Endodermal cell (in vitro differentiated cells): ENCODE measurements at places on chromosomes 4 and X.

GRCh38 chrX:101551380-101551767 lies 1.0 kb downstream of the ARMCX1 start:
- no peak for DNase-seq

DNA sequence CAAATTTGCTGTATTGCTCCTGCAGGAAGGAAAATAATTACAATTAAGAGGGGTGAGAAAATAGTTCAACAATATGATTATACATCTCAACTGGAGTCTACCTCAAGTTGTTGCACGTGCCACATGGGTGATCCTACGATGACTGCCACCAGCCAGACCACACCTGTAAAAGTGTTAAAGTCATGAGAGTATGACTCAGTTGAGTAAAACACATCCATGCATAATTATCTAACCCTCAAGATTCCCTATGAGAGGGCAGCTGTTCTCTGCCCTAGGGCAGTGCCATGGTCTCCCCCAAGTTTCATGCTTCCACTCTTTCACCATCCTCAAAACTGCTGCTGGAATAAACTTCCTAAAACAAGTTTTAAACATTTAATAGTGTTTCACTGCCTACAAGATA lies 44.1 kb downstream of the QRFPR start:
- no peak for DNase-seq

GRCh38 chr4:159204566-159204965 lies 101.7 kb downstream of the RAPGEF2 start:
- no peak for DNase-seq

DNA sequence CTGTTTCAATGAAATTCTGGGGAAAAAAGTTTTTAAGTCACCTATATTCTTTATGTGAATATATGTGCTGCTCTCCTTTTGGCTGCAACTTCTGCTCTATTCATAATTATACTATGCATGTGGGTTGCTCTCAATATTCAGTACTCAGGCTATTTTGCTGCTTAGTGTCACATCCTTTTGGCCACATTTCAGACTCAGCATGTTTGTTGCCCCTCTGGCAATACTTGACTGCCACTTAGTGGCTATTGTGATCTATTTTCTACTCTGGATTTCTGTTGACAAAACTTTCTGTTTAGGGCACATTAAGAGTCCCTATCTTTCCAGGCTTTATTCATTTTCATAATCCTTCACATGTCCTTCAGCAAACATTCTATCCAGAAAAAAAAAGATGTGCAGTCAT lies 15.8 kb upstream of the CT45A1 start:
- no peak for DNase-seq

- DNase-seq = peak; percentile 57
Measured at GRCh38 chr4:166875821-166876220, 358.5 kb downstream of the SPOCK3 start.

- no peak for DNase-seq
Measured at GRCh38 chrX:12282991-12283390, 144.7 kb downstream of the FRMPD4 start.

GRCh38 chr4:176464748-176465147 lies 145.0 kb downstream of the SPCS3 start:
- DNase-seq = no peak

GRCh38 chr4:79650794-79651431 lies 242.9 kb upstream of the GK2 start:
- DNase-seq = no peak

DNA sequence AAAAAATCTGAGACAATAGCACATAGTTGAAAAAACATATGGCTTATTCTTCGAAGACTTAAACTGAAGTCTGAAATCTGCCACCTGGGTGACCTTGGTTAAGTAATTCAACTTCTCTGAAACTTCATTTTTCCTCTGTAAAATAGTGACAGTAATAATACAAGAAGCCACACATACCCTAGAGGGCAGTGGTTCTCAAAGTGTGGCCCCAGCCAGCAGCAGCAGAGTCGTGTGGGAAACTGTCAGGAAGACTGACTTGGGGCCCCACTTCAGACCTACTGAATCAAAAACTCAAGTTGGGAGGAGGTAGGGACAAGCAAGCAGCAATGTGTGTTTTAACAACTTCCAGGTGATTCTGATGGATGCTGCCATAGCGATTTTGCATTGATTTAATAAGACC lies 249.9 kb downstream of the HNRNPD start:
- DNase-seq = peak; percentile 53

GRCh38 chr4:129140521-129140920 lies 44.6 kb downstream of the C4orf33 start:
- no peak for DNase-seq

GRCh38 chrX:53039236-53039635 lies 9.4 kb upstream of the GPR173 start:
- no peak for DNase-seq

GRCh38 chrX:8971116-8971515 lies 62.8 kb downstream of the FAM9B start:
- DNase-seq = no peak

DNA sequence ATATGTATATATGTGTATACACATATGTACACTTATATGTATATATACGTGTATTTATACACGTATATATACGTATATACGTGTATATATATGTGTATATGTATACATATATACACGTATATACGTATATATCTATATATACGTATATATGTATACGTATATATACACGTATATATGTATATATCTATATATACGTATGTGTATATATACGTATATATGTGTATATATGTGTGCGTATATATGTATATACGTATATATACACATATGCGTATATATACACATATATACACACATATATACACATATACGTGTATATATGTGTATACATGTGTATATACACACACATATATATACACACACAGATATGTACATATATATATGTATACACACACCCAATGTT lies 348.0 kb upstream of the LCORL start:
- no peak for DNase-seq

GRCh38 chr4:94412019-94412657 lies 39.6 kb upstream of the PDLIM5 start:
- no peak for DNase-seq

GRCh38 chr4:143377611-143378099 lies 41.0 kb downstream of the GAB1 start:
- no peak for DNase-seq

DNA sequence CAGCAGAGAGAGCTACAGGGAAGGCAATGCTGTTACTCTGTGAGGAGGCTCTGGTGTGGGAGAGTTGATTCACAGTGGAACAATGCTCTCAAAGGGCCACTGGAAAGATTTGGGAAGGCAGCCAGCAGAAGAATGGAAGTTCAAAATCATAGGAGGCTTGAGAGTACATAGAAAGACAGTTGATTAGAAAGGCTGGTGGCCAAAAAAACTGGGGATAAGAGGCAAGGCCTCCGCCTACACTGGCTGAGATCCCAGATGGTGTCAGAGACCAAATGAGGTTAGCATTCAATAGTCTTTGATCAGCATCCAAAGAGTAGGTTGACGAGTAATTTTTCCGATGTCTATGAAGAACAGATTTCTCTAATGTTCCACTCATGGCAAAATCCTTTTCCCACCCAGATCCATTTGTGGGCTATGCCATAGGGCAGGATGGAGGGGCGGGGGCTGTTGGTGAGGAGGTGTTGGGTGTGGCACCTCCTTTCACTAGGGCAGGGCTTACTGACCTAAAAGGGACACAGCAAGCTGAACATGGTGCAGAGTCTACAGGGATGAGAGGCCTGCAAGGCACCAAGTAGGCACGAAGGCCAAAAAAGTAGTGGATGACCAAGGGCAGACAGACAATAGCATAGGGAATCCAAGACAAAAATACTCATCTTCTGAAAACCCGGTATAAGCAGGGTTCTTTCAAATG lies 15.1 kb downstream of the TEC start:
- no peak for DNase-seq

GRCh38 chrX:135307171-135307570 lies 2.1 kb upstream of the ETDC start:
- no peak for DNase-seq

DNA sequence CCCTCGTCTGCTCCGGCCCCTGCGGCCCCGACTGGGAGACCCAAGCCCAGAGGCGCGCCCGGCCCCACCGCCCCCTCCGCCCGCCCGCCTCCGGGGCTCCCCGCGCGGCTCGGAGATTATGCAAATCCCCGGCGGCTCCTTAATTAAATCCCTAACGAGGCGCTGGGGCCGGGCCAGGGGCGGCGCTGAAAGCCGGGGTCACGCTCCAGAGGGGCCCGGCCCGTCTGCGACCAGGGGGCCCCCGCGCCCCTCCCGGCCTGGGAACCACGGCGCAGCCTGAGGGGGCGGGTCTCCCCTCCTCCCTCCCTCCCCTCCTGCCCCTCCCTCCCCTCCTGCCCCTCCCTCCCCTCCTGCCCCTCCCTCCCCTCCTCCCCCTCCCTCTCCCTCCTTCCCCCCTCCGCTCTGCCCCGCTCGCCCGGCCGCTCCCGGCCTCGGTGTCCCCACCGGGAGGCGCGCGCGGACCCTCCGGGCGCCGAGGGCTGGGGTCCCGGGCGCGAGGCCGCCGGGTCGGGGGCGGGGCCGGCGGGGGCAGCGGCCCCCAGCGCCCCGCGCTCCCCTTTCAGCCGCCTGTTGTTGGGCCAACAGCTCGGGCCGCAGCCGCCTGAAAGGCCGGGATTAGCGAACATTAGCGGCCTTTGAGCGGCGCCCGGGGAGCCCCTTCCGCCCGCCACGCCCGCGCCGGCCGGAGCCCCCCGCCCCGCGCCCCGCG lies 25.9 kb upstream of the FGFR3 start:
- DNase-seq = peak; percentile 93

DNA sequence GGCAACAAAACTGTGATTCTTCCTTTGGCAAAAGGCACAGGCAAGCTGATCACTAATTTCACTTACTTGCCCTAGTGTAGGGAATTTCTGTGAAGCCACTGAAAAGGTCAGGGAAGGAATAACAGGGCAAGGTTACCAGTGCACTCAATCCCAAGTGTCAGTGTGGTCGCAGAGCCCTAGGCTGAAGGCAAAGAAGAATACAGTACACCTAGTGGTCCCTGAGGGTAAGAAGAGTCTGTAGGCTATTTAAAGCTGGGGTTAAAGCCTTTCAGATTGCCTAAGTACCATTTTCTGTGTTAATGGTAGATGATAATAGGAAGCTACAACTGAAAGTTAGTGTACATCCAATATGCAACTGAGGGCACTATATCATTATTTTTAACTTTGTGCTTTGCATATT lies 173.6 kb upstream of the NRK start:
- peak; percentile 35 for DNase-seq

DNA sequence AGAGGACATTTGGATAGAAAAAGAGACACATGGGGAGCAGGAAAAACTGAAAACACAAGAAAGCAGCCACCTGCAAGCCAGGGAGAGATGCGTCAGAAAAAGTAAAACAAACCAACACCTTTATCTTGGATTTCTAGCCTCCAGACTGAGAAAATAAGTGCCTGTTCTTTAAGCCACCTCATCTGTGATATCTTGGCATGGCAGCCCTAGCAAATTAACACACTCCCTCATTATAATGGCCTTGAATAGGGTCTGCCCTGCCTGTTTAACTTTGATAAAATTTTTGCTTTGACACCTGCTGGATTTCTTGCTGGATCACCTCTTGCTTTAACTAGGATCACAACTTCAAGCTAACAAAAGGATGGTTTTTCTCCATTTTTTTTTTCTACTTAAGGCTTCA lies 1892.0 kb upstream of the IGFBP7 start:
- DNase-seq = no peak
